ENCODE measurements at places on chromosomes 1 and 21. TPM values are rescaled to one million over a fixed set of nuclear protein-coding genes. Genes with fewer than 3 reads are reported as not detected.

Gene PRAMEF2
- not detected for total RNA-seq

DNA sequence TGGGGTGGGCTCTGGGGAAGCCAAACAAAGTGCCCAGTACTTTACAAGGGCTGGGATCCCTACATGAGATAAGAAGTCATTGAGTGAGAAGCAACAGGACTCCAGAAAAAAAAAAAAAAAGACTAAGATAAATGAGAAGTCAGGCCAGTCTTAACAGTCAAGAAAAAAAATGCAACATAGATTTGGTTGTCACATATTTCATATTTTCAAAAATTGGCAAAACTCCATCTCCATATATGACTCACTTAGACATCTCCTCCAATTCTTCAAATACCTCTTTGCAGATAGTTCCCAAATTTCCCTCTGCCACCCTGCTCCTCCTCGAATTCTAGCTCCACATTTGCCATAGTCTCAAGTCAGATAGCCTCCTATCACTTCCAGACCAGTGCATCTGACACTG lies 20.9 kb upstream of the SIPA1L2 start:
- peaks cover 22% of the 10 kb centered on the region for H3K4me1 ChIP-seq
- no peak overlapping the region for H3K4me3 ChIP-seq
- H3K27me3 ChIP-seq, result no peaks in the 10 kb centered on the region
- H3K36me3 ChIP-seq, result no peaks in the 10 kb centered on the region

GRCh38 chr1:186985889-186986491 lies 157.2 kb downstream of the PLA2G4A start:
- no peaks in the 10 kb centered on the region for H3K4me1 ChIP-seq
- no peaks in the 10 kb centered on the region for H3K27me3 ChIP-seq
- DNase-seq, result no peak
- H3K4me3 ChIP-seq, result no peak overlapping the region
- peak overlapping the region; percentile 77 for H3K27ac ChIP-seq
- no peaks in the 10 kb centered on the region for H3K36me3 ChIP-seq

GRCh38 chr1:74690364-74690696 lies 16.7 kb upstream of the ERICH3 start:
- H3K4me1 ChIP-seq, result no peaks in the 10 kb centered on the region
- DNase-seq, result no peak
- no peak overlapping the region for H3K27ac ChIP-seq
- H3K27me3 ChIP-seq, result no peaks in the 10 kb centered on the region
- H3K36me3 ChIP-seq, result no peaks in the 10 kb centered on the region
- no peak overlapping the region for H3K4me3 ChIP-seq

Gene KANK4
- 1.7 TPM for total RNA-seq

GRCh38 chr1:91564888-91565701 lies 64.4 kb downstream of the CDC7 start:
- H3K36me3 ChIP-seq, result no peaks in the 10 kb centered on the region
- no peaks in the 10 kb centered on the region for H3K27me3 ChIP-seq
- DNase-seq, result no peak
- H3K4me3 ChIP-seq, result no peak overlapping the region
- H3K27ac ChIP-seq, result peak overlapping the region; percentile 46

Gene COG2
- 17.6 TPM for total RNA-seq

DNA sequence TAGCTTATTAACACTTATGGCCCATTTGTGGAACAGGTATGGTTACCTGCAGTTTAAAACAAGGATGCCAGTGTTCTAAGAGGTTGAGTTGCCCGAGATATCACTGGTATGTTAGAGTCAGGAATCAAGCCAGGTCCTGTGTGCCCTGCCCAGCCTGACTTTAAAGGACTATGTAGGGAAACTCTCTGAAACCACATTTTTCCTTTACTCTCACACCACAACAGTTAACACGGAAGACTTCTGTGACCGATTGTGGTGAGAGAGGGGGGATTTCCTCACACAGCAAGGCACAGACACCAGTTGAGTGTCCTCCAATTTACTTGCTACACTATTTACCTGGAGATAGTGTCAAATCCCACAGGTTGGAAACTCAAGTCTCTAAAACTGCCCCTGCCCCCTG lies 47.8 kb downstream of the UCK2 start:
- H3K27ac ChIP-seq, result no peak overlapping the region
- no peaks in the 10 kb centered on the region for H3K36me3 ChIP-seq
- DNase-seq, result no peak
- H3K4me3 ChIP-seq, result no peak overlapping the region

DNA sequence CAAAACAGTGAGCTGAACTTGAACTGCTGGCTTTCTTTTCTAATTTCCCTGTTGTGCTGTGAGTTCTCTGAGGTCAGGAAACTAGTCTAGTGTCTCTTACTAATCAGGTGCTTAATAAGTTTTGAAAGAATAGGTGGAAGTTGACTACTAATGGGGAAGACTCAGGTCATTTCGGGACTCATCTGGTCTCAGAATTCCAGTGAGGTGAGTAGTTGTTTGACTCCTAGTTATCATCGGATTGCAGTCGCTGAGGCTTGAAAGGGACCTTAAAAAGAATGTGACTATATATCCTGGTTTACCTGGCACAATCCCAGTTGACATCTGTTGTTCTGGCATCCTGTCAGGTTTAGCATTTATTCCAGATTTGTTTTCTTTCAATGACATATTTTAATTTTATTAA lies 81.4 kb upstream of the SPAG17 start:
- no peak overlapping the region for H3K27ac ChIP-seq
- H3K4me1 ChIP-seq, result no peaks in the 10 kb centered on the region
- H3K36me3 ChIP-seq, result no peaks in the 10 kb centered on the region
- H3K4me3 ChIP-seq, result no peak overlapping the region

DNA sequence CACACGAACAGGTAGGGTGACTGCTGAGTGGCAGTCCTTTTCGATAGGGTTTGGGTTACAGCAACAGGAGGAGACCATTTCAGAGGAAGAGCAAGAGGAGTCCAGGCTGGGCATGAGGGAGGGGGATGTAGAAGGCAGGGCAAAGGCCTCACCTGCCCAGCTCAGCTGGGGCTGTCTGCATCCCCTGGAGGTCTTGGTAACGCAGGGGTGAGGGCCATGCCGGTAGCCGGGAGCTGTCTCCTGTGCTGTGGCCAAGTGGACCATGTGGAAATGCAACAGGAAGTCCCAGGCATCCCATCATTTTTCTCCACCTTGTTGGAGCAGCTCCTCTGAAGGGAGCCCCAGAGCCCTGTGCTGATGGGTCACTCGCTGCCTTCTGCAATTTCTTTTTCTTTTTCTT lies 105.4 kb upstream of the C1orf174 start:
- no peak overlapping the region for H3K27ac ChIP-seq
- peaks cover 18% of the 10 kb centered on the region for H3K27me3 ChIP-seq
- H3K36me3 ChIP-seq, result no peaks in the 10 kb centered on the region
- no peaks in the 10 kb centered on the region for H3K4me1 ChIP-seq
- no peak for DNase-seq
- H3K4me3 ChIP-seq, result no peak overlapping the region

Gene PGLYRP3
- not detected for total RNA-seq

- H3K4me1 ChIP-seq, result no peaks in the 10 kb centered on the region
- no peak for DNase-seq
- no peaks in the 10 kb centered on the region for H3K36me3 ChIP-seq
- no peak overlapping the region for H3K4me3 ChIP-seq
Observed at GRCh38 chr1:67100833-67101232, 33.9 kb downstream of the C1orf141 start.

- H3K27me3 ChIP-seq, result no peaks in the 10 kb centered on the region
- peaks cover 7% of the 10 kb centered on the region for H3K4me1 ChIP-seq
- no peak for DNase-seq
- H3K27ac ChIP-seq, result no peak overlapping the region
Observed at GRCh38 chr1:48049823-48050535, 52.8 kb upstream of the TRABD2B start.

Gene CDK18
- 13.0 TPM for total RNA-seq

DNA sequence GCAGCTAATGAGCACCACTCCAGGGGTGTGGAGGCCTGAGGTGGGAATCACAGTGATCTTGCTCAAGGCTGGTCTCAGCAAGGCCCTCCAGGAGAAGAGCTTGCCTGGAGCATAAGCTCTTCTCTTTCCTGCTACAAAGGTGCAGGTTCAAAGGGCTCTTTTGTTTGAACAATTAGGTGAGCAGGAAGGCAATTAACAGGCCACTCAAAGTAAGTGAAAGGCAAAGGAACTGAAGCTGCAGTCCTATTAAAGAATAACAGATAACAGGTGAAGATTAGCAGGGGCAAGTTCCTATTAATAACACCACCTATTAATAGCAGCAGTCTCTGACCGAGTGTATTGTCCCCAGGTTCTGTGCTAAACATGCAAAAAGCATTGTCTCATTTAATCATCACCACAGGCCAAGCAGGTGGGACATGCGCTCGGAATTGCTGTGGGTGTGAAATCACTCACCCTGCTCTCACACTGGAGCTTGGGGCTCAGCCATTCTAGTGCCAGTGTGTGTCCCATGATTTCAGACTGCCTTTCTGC lies 113.8 kb downstream of the RHOU start:
- H3K27me3 ChIP-seq, result no peaks in the 10 kb centered on the region
- H3K36me3 ChIP-seq, result no peaks in the 10 kb centered on the region
- H3K27ac ChIP-seq, result no peak overlapping the region
- H3K4me1 ChIP-seq, result no peaks in the 10 kb centered on the region
- DNase-seq, result peak; percentile 20

GRCh38 chr1:223088713-223089240 lies 54.3 kb downstream of the TLR5 start:
- H3K27me3 ChIP-seq, result no peaks in the 10 kb centered on the region
- H3K36me3 ChIP-seq, result no peaks in the 10 kb centered on the region
- H3K27ac ChIP-seq, result no peak overlapping the region

DNA sequence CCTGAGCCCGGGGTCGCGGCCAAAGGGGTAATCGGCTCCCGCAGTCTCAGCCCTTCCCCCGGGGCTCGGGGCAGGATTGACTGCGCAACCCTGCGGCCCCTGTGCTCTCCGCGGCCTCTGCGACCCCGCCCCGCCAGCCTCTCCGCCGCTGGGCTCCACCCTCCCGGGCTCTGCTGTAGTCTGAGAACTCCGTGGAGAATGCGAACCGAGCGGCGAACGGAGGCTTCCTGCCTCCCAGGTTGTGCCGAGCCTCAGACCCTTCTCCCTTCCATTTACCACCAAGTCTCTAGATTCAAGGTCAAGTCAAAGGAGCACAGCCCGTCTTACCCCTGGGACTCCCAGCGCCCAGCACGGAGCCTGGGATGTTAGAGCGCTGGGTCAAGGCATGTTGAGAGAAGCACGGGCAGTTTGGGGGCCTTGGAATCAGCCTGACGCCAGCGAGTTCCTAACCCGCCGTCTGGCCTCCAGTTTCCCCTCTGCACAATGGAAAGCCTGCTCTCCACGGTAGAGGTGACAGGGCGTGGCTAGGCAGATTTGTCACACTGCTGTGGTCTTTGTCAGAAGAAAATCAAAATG lies 3.0 kb downstream of the ATP2B4 start:
- peaks cover 63% of the 10 kb centered on the region for H3K4me1 ChIP-seq
- H3K36me3 ChIP-seq, result peaks cover under 1% of the 10 kb centered on the region
- no peaks in the 10 kb centered on the region for H3K27me3 ChIP-seq
- peak; percentile 91 for DNase-seq
- peak overlapping the region; percentile 87 for H3K4me3 ChIP-seq

- H3K27ac ChIP-seq, result no peak overlapping the region
- H3K4me1 ChIP-seq, result no peaks in the 10 kb centered on the region
- H3K4me3 ChIP-seq, result no peak overlapping the region
- H3K36me3 ChIP-seq, result peaks cover 6% of the 10 kb centered on the region
- no peak for DNase-seq
Observed at GRCh38 chr1:243343970-243344937, 88.4 kb downstream of the SDCCAG8 start.

Gene BRINP3
- 2.2 TPM for total RNA-seq

Gene CDC7
- total RNA-seq, result 2.0 TPM

Gene NBPF3
- total RNA-seq, result 8.8 TPM

DNA sequence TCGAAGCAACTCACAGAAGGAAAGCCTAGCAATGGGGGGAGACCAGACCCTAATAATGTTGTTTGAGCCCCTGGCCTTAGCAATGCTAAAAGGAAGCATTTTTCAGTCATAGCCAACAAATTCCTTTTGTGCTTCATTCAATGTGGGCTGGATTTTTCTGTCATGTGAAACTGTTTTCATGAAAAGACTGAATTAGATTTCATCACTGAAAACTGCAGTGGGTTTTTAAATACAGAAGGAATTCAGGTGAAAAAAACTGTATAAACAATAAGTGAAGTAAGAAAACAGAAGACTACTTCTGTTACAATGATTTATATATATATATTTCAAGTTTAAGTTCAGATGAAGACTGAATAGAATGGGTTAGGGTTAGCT lies 204.8 kb downstream of the SMYD3 start:
- H3K27me3 ChIP-seq, result no peaks in the 10 kb centered on the region
- DNase-seq, result no peak
- H3K27ac ChIP-seq, result no peak overlapping the region

GRCh38 chr1:210251680-210252490 lies 19.3 kb downstream of the SERTAD4 start:
- peak overlapping the region; percentile 67 for H3K4me3 ChIP-seq
- H3K36me3 ChIP-seq, result no peaks in the 10 kb centered on the region
- peaks cover 30% of the 10 kb centered on the region for H3K4me1 ChIP-seq
- no peak for DNase-seq
- peak overlapping the region; percentile 76 for H3K27ac ChIP-seq

- no peaks in the 10 kb centered on the region for H3K4me1 ChIP-seq
- no peaks in the 10 kb centered on the region for H3K36me3 ChIP-seq
- no peak overlapping the region for H3K27ac ChIP-seq
Observed at GRCh38 chr1:30740251-30741238, 17.0 kb downstream of the LAPTM5 start.

Gene PTPRC
- total RNA-seq, result 11.6 TPM

Gene RIMKLA
- 3.1 TPM for total RNA-seq

DNA sequence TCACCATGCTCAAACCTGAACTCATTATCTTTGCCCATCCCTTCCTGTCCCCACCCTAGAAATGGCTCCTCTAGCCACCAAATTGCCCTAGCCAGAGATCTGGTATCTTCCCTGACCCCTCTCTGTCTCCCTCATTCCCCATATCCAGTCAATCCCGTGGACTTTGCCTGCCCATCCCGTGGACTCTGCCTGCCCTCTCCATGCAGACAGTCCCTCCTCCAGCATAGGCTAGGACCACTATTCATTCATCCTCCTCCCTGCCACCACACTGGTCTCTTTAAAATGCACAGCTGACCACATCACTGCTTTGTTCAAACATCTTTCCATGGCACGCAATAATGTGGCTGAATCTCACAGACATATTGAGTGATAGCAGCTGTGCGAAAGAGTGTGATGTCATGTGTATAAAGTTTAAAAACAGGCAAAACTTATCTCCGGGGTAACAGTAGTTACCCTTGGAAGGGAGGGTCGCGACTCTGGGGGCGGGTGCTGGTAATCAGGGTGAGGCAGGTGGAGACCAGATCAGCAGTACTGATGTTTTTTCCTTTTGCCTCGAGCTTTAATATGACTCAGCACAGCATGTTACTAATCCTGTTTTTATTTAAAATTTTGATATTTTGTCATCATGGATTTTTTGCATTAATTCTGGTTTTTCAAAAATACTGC lies 4.8 kb upstream of the SLC2A1 start:
- H3K4me1 ChIP-seq, result no peaks in the 10 kb centered on the region
- H3K27me3 ChIP-seq, result no peaks in the 10 kb centered on the region
- H3K27ac ChIP-seq, result peak overlapping the region; percentile 72
- no peaks in the 10 kb centered on the region for H3K36me3 ChIP-seq
- H3K4me3 ChIP-seq, result no peak overlapping the region
- no peak for DNase-seq
